Sigmoid colon (tissue), 7 donors: ENCODE measurements at places on chromosomes 3 and 15. TPM values are rescaled to one million over a fixed set of nuclear protein-coding genes. Genes with fewer than 3 reads are reported as not detected.

DNA sequence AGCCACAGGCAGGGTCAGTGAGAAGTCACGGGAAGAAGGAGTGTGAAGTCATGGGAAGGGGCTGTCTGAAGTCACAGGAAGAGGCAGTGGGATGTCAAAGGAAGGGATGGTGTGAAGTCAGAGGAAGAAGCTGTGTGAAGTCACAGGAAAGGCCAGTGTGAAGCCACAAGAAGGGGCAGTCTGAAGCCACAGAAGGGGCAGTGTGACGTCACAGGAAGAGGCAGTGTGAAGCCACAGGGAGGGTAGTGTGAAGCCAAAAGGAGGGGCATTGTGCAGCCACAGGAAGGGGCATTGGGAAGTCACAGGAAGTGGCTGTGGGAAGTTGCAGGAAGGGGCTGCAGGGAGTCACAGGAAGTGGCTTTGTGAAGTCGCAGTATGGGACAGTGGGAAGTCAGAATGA is 35.1 kb downstream of the GASK1A start:
- no peak overlapping the region for H3K27ac ChIP-seq
- H3K4me1 ChIP-seq, result peaks cover 4% of the 10 kb centered on the region
- H3K36me3 ChIP-seq, result no peaks in the 10 kb centered on the region
- no peaks in the 10 kb centered on the region for H3K27me3 ChIP-seq

DNA sequence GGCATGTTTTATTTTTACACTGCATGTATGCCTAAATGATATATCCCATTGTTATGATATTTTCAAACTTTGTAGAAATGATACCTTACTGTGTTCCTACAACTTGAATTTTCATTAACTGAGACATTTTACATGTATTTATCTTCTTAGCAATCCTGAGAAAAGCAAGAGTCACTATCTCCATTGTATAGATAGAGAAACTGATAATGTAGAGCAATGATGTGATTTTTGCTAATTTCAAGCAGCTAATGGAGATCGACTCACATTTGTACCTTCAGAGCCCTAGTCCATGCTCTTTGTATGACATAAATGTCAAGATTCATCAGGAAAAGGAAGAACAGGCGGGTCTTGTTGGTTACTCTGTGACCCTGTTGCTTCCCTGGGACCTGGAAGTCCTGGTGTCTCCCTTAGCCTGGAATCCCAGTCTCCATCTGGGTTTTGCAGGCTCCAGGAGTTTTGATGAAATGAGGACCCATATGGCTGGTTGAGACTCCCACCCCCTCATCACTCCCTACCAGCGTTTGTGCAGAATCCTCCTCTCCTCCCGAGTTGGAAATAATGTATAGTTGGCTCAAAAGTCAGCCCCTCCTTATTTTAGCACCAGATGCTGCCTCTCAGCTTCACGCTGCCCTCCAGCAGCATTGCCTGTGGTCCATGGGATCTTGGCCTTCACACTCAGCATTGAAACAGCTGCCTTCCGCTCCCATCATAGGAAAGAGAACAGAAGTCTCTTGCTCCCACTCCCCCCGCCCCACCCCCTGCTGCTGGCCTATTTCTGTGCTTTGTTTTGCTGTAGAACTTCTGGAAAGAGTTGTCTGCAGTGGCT is 67.1 kb downstream of the APBA2 start:
- no peak overlapping the region for H3K4me3 ChIP-seq
- H3K27me3 ChIP-seq, result peaks cover 14% of the 10 kb centered on the region
- no peaks in the 10 kb centered on the region for H3K36me3 ChIP-seq
- no peaks in the 10 kb centered on the region for H3K4me1 ChIP-seq
- H3K27ac ChIP-seq, result no peak overlapping the region

GRCh38 chr15:101240358-101240757 is 11.5 kb downstream of the CHSY1 start:
- no peak overlapping the region for H3K4me3 ChIP-seq
- no peak overlapping the region for H3K27ac ChIP-seq
- DNase-seq, result no peak
- H3K36me3 ChIP-seq, result no peaks in the 10 kb centered on the region

GRCh38 chr3:15778332-15778858 is 19.4 kb downstream of the ANKRD28 start:
- DNase-seq, result no peak
- no peaks in the 10 kb centered on the region for H3K36me3 ChIP-seq
- no peak overlapping the region for H3K27ac ChIP-seq
- H3K4me3 ChIP-seq, result no peak overlapping the region

GRCh38 chr3:60696428-60697125 is 554.7 kb downstream of the FHIT start:
- no peaks in the 10 kb centered on the region for H3K27me3 ChIP-seq
- H3K4me1 ChIP-seq, result no peaks in the 10 kb centered on the region

- no peaks in the 10 kb centered on the region for H3K36me3 ChIP-seq
- no peak overlapping the region for H3K4me3 ChIP-seq
- DNase-seq, result no peak
- H3K27me3 ChIP-seq, result no peaks in the 10 kb centered on the region
- H3K4me1 ChIP-seq, result peaks cover 13% of the 10 kb centered on the region
Measured at GRCh38 chr3:178456621-178457285, 79.5 kb upstream of the KCNMB2 start.

- no peaks in the 10 kb centered on the region for H3K4me1 ChIP-seq
Measured at GRCh38 chr15:51801391-51801835, 28.0 kb upstream of the TMOD3 start.

DNA sequence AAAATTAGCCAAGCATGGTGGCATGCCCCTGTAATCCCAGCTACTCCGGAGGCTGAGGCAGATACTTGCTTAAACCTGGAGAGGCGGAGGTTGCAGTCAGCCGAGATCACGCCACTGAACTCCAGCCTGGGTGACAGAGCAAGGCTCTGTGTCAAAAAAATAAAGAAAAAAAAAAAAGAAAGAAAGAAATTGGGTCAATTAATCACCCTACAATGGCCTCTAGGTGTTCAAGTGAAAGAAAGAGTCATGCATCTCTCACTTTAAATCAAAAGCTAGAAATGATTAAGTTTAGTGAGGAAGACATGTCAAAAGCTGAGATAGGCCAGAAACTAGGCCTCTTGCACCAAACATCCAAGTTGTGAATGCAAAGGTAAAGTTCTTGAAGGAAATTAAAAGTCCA is 44.9 kb upstream of the GSK3B start:
- H3K27me3 ChIP-seq, result no peaks in the 10 kb centered on the region
- H3K4me3 ChIP-seq, result no peak overlapping the region
- no peaks in the 10 kb centered on the region for H3K4me1 ChIP-seq
- H3K27ac ChIP-seq, result no peak overlapping the region

GRCh38 chr3:107345822-107346405 is 31.3 kb upstream of the CCDC54 start:
- no peak for DNase-seq
- no peaks in the 10 kb centered on the region for H3K36me3 ChIP-seq
- H3K27me3 ChIP-seq, result no peaks in the 10 kb centered on the region
- no peak overlapping the region for H3K4me3 ChIP-seq
- H3K27ac ChIP-seq, result no peak overlapping the region
- H3K4me1 ChIP-seq, result no peaks in the 10 kb centered on the region

- no peak for DNase-seq
- H3K4me3 ChIP-seq, result peak overlapping the region; percentile 97
- H3K4me1 ChIP-seq, result peaks cover 44% of the 10 kb centered on the region
- H3K27ac ChIP-seq, result peak overlapping the region; percentile 86
- no peaks in the 10 kb centered on the region for H3K36me3 ChIP-seq
Measured at GRCh38 chr3:154122912-154123559, 1.8 kb downstream of the ARHGEF26 start.

DNA sequence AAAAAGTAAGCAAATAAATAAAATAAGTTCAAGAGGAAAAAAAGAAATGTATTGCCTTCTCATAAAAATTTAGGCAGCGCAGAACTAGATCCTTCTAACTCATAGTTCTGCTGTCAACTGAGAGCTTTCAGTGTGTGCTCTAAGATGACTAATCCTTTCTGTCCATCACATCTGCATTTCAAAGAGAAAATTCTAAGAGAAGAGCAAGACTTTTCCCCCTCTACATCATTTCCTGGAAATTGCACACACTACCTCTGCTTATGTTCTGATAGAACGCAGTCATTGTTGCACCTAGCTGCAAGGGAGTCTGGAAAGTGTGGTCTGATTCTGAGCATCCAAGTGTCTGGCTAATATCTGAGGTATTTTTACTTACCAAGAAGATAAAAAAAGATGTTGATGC is 39.6 kb upstream of the SLCO3A1 start:
- no peaks in the 10 kb centered on the region for H3K4me1 ChIP-seq
- no peak for DNase-seq
- H3K4me3 ChIP-seq, result no peak overlapping the region
- no peak overlapping the region for H3K27ac ChIP-seq

DNA sequence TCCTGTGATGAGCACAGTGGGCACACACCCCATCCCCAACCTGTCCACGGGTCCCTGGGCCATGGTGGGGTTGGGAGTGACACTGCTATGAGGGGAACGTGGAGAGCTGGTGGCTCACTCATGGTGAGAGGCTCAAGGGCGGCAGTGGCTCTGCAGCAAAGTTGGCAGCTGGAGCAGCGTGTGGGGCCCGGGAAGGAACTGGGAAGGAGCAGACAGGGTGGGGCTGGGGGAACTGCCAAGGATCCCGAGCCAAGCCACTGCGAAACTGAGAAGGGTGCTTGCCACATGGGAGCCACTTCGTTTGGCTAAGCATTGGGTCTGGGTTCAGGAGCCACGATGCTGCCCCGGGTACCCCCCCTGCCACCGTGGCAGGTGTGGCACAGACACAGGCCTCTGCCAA is 80.1 kb downstream of the SNRK start:
- no peaks in the 10 kb centered on the region for H3K4me1 ChIP-seq
- no peaks in the 10 kb centered on the region for H3K36me3 ChIP-seq
- H3K4me3 ChIP-seq, result no peak overlapping the region
- DNase-seq, result no peak

DNA sequence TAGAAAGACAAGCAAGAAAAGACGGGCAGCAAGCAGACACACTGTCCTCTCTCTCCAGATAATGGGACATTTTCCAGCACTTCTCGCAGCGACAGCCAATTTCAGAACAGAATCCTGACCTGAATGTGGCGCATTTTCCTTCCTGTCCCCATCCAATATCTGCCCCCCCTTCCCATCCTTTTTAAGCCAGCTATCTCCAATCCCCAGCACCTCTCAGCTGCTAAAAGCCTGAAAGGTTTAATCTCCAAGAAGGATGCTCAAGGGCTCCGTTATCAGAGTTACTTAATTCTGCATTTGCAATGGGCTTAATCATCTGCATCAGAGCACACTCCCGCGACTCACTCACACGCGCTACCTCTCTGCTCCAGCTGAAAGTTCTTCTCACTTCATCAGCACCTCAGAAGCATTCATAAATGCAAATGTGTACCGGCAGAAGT is 50.5 kb downstream of the SRGAP3 start:
- no peaks in the 10 kb centered on the region for H3K36me3 ChIP-seq
- H3K27me3 ChIP-seq, result no peaks in the 10 kb centered on the region
- H3K27ac ChIP-seq, result no peak overlapping the region
- peak; percentile 2 for DNase-seq
- H3K4me3 ChIP-seq, result no peak overlapping the region

- H3K27me3 ChIP-seq, result no peaks in the 10 kb centered on the region
- no peak overlapping the region for H3K27ac ChIP-seq
- no peak overlapping the region for H3K4me3 ChIP-seq
- no peaks in the 10 kb centered on the region for H3K4me1 ChIP-seq
- DNase-seq, result no peak
- H3K36me3 ChIP-seq, result no peaks in the 10 kb centered on the region
Measured at GRCh38 chr3:189368384-189368783, 196.6 kb downstream of the TPRG1 start.

DNA sequence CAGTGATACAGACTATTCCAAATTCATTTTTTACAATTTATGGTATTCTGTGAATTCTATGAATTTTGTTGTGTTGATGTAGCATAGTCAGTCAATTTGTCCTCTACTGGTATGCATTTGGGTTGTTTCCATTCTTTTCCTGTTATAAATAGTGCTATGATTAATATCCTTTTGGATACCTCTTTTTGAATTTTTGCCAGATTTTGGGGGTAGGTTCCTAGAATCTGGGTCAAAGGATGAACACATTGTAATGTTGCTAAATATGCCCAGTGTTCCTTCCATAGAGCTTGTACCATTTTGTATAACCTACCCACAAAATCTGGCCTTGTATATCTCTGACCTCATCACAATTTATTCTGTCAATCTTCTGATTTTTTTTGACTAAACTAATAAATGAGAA is 44.4 kb upstream of the C3orf38 start:
- DNase-seq, result no peak
- H3K4me3 ChIP-seq, result no peak overlapping the region
- no peak overlapping the region for H3K27ac ChIP-seq
- H3K36me3 ChIP-seq, result no peaks in the 10 kb centered on the region
- no peaks in the 10 kb centered on the region for H3K27me3 ChIP-seq

GRCh38 chr3:138401834-138402233 is 32.6 kb upstream of the ESYT3 start:
- H3K36me3 ChIP-seq, result peaks cover 27% of the 10 kb centered on the region
- no peak overlapping the region for H3K27ac ChIP-seq
- H3K4me1 ChIP-seq, result no peaks in the 10 kb centered on the region
- DNase-seq, result no peak
- H3K4me3 ChIP-seq, result no peak overlapping the region

DNA sequence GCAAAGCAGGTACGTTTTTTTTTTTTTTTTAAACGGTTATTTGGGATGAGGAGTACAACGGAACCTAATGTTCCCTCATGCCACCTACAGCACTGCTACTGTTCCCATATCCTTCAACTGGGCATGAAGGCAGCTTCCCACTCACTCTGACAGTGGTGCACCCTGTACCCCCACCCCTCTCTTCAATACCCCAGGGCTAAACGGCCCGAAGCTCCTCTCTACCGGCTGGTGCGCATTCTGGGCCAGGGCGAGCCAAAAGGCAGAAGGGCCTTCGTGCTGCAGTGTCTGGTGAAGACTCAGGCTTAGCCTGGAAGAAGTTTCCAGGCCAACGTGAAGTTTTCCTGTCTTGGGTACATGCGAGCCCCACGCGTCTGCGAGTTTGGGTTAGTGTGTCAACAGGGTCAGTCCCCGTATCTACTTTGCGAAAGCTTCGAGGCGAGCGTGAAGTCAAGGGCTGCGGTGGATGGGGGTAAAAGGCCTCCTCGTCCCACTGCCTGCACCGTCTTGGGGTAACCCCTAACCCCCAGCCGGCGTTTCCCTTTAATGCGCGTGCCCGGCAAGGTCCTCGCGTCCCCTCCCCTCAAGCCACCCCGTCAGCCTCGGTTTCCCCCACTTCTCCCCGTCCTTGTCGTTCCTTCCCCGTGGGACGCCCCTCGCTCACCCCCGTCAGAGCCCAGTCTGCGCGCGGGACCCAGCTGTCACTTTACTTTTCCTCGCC is 765 bp upstream of the UBE2E2 start:
- no peaks in the 10 kb centered on the region for H3K27me3 ChIP-seq
- no peak for DNase-seq
- no peaks in the 10 kb centered on the region for H3K36me3 ChIP-seq
- peak overlapping the region; percentile 80 for H3K27ac ChIP-seq
- H3K4me1 ChIP-seq, result peaks cover 22% of the 10 kb centered on the region
- peak overlapping the region; percentile 98 for H3K4me3 ChIP-seq

GRCh38 chr3:65330072-65330471 is 642.3 kb upstream of the ADAMTS9 start:
- no peaks in the 10 kb centered on the region for H3K36me3 ChIP-seq
- H3K4me3 ChIP-seq, result no peak overlapping the region
- H3K27ac ChIP-seq, result no peak overlapping the region
- H3K27me3 ChIP-seq, result no peaks in the 10 kb centered on the region
- H3K4me1 ChIP-seq, result peaks cover 15% of the 10 kb centered on the region
- DNase-seq, result no peak

GRCh38 chr3:78985981-78986380 is 781.8 kb downstream of the ROBO1 start:
- DNase-seq, result no peak
- H3K4me1 ChIP-seq, result no peaks in the 10 kb centered on the region
- no peak overlapping the region for H3K4me3 ChIP-seq
- H3K36me3 ChIP-seq, result no peaks in the 10 kb centered on the region
- H3K27ac ChIP-seq, result no peak overlapping the region
- H3K27me3 ChIP-seq, result no peaks in the 10 kb centered on the region

Gene TMED3
- polyA plus RNA-seq, result 60.1 TPM

Gene LMCD1
- polyA plus RNA-seq, result 6.5 TPM

Gene FBXW12
- not detected for polyA plus RNA-seq

Gene SERPINI2
- polyA plus RNA-seq, result not detected

Gene ATP11B
- 21.9 TPM for polyA plus RNA-seq

Gene TTC21A
- 6.0 TPM for polyA plus RNA-seq

Gene TMC3
- polyA plus RNA-seq, result not detected

Gene PTPRG
- 8.7 TPM for polyA plus RNA-seq
